ENCODE measurements at places on chromosomes 16 and 17. TPM values are rescaled to one million over a fixed set of nuclear protein-coding genes. Genes with fewer than 3 reads are reported as not detected.

- H3K4me1 ChIP-seq, result no peaks in the 10 kb centered on the region
- no peaks in the 10 kb centered on the region for H3K27me3 ChIP-seq
- no peak overlapping the region for H3K4me3 ChIP-seq
- no peaks in the 10 kb centered on the region for H3K36me3 ChIP-seq
- DNase-seq, result no peak
These were observed 327.1 kb downstream of the SNX29 start for GRCh38 chr16:12303653-12304052.

- no peak overlapping the region for H3K4me3 ChIP-seq
- 0 out of 2 replicates have a peak, but pooled peaks cover 3% of the 10 kb centered on the region for H3K36me3 ChIP-seq
- no peak overlapping the region for H3K27ac ChIP-seq
- H3K27me3 ChIP-seq, result no peaks in the 10 kb centered on the region
- no peak for DNase-seq
- H3K4me1 ChIP-seq, result no peaks in the 10 kb centered on the region
These were observed 465.0 kb upstream of the MAF start for GRCh38 chr16:80065541-80065940.

- H3K4me1 ChIP-seq, result no peaks in the 10 kb centered on the region
- DNase-seq, result no peak
- H3K4me3 ChIP-seq, result no peak overlapping the region
- peaks cover 7% of the 10 kb centered on the region for H3K36me3 ChIP-seq
- no peaks in the 10 kb centered on the region for H3K27me3 ChIP-seq
These were observed 174.7 kb downstream of the KATNIP start for GRCh38 chr16:27724482-27725235.

Gene ABCC12
- not detected for total RNA-seq

- DNase-seq, result no peak
- H3K27ac ChIP-seq, result no peak overlapping the region
- peaks cover 18% of the 10 kb centered on the region for H3K36me3 ChIP-seq
- no peaks in the 10 kb centered on the region for H3K4me1 ChIP-seq
- H3K4me3 ChIP-seq, result no peak overlapping the region
These were observed 7.4 kb upstream of the COX10 start for GRCh38 chr17:14061666-14062560.

DNA sequence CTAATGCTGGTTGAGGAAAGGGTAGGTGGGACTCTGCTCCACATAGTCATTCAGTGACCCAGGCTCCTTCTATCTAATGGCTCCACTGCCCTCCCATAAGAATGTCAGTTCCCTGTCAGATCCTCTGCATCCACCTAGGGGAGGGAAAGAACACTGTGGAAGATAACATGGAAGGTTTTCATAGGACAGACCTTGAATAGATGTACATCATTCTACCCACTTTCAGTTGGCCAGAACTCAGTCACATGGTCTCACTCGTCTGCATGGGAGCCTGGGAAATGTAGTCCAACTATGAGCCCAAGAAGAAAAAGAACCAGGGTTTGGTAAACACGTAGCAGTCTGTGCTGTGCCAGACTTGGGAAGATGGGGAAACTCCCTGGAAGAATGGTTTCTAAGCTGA is 27.1 kb upstream of the SCNN1B start:
- H3K4me1 ChIP-seq, result no peaks in the 10 kb centered on the region
- H3K4me3 ChIP-seq, result no peak overlapping the region
- H3K36me3 ChIP-seq, result no peaks in the 10 kb centered on the region
- no peaks in the 10 kb centered on the region for H3K27me3 ChIP-seq
- peak; percentile 48 for DNase-seq

- H3K27ac ChIP-seq, result no peak overlapping the region
- no peak overlapping the region for H3K4me3 ChIP-seq
- no peaks in the 10 kb centered on the region for H3K4me1 ChIP-seq
- H3K27me3 ChIP-seq, result no peaks in the 10 kb centered on the region
- no peak for DNase-seq
These were observed 25.2 kb downstream of the CNGB1 start for GRCh38 chr16:57945740-57946138.

Gene WIPI1
- 12.0 TPM for total RNA-seq

DNA sequence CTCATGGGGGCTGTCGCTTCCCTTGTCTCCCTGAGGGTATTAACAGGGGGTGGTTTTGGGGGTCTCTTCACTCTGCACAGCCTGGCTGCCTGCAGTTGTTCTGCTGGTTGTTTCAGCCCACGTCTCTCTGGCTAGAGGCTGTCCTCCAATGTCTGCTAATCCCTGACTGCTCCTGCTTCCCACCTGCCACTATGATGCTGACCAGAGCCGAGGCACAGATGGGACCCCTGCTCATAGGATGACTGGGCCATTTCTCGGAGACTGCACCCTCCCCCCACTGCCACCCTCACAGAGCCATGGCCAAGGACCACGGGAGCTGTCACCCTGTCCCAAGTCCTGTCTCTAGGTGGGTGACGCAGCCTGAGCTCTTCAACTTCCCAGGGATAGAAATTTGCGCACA is 1.6 kb upstream of the ACSF3 start:
- peak overlapping the region; percentile 37 for H3K4me3 ChIP-seq
- H3K27ac ChIP-seq, result no peak overlapping the region

- H3K27ac ChIP-seq, result no peak overlapping the region
- no peak overlapping the region for H3K4me3 ChIP-seq
- H3K27me3 ChIP-seq, result no peaks in the 10 kb centered on the region
- peaks cover 8% of the 10 kb centered on the region for H3K36me3 ChIP-seq
These were observed 153.4 kb downstream of the SDK2 start for GRCh38 chr17:73490851-73491250.

DNA sequence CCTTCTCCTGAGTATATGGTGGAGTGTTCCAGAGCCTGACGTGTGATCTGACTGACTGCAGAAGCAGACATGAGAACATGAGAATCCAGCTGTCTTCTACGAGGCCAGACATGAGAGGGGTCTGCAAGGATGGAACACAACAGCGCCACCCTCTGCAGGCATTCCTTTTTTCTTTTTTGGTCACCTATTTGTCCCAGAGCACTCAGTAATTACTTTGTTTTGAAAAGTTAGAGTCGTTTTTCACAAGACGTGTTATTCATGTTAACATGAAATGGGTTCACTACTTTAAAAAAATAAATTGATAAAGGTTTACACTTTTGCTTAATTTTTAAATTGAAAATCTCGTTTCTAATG is 43.8 kb upstream of the ATP2A3 start:
- H3K4me1 ChIP-seq, result no peaks in the 10 kb centered on the region
- no peak overlapping the region for H3K27ac ChIP-seq
- H3K4me3 ChIP-seq, result no peak overlapping the region
- DNase-seq, result no peak

Gene P2RX5
- 4.7 TPM for total RNA-seq

Gene FBF1
- 9.7 TPM for total RNA-seq

Gene GAS2L2
- total RNA-seq, result not detected

- peak; percentile 89 for DNase-seq
- H3K36me3 ChIP-seq, result no peaks in the 10 kb centered on the region
- peaks cover 25% of the 10 kb centered on the region for H3K27me3 ChIP-seq
- peak overlapping the region; percentile 84 for H3K4me3 ChIP-seq
- no peaks in the 10 kb centered on the region for H3K4me1 ChIP-seq
These were observed 749 bp downstream of the GRIN2A start for GRCh38 chr16:10181196-10182162.

GRCh38 chr17:33383488-33384023 is 90.5 kb upstream of the ASIC2 start:
- no peak overlapping the region for H3K4me3 ChIP-seq
- H3K4me1 ChIP-seq, result peaks cover 6% of the 10 kb centered on the region
- no peak overlapping the region for H3K27ac ChIP-seq
- DNase-seq, result no peak
- no peaks in the 10 kb centered on the region for H3K36me3 ChIP-seq
- H3K27me3 ChIP-seq, result no peaks in the 10 kb centered on the region

DNA sequence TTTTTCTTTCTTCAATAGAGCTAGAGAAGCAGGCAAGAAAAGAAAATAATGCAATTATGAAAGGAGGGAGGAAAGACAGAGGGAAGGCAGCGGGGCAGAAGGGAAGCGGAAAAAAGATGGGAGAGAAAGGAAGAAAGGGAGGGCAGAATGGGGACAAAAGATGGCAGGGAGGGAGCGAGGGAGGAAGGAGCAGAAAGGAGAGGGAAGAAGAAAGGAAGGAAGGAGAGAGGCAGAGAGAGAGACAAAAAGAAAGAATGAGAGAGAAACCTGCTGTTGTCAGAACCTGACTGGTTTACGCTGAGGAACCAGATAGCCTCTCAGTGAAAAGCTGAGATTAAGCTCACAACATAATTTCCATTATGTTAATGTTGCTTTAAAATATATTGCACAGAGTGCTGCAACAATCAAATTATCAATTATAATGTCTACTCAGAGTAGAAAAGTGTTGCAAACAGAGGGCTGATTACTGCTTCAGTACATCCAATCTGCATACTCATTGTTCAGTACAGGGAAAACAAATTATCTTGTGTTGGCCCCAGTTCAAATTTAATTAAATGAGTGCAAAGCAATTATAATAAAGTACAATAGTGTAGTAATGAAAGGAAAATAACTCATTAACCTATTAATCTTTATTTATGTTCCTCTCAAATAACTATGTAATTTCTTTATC is 32.0 kb upstream of the TOX3 start:
- no peaks in the 10 kb centered on the region for H3K27me3 ChIP-seq
- no peak for DNase-seq
- H3K27ac ChIP-seq, result no peak overlapping the region
- no peaks in the 10 kb centered on the region for H3K36me3 ChIP-seq

- no peaks in the 10 kb centered on the region for H3K4me1 ChIP-seq
- H3K27me3 ChIP-seq, result peaks cover under 1% of the 10 kb centered on the region
These were observed 104.7 kb downstream of the MRM1 start for GRCh38 chr17:36705874-36706731.

DNA sequence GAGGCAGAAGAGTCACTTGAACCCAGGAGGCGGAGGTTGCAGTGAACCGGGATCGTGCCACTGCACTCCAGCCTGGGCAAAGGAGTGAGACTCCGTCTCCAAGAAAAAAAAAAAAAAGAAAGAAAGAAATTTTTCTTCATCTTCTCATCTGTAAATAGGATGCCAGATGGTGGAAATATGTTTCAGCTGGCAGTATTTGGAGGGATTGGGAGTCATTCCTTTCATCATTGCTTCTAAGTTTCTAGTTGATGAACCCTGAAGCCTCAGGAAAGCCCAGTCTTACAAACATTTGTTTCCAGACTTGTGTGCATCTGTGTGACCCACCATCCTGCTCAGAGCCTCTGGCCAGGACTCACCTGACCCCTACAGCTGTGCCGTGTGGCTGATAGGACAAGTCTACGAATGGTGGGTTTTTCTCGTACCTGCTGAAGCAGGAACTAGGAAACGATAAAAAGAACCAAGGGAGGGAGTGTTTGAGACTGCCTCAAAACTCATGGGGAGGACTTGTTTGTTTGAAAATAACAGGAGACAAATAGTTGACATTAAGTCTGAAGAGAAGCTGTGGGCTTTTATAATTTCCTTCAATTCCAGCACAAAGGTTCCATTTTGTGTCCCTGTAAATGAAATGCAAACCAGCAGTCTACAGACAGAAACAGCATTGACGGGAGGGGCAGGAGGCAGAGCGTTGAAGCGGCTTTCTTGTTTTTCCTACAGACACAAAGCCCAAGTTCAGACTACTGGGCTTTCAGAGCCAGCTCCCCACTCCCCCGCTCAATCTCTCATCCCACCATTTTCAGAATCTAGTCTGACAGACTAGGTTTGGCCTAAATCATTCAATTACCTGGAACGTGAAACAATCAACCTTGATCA is 24.9 kb downstream of the CDRT4 start:
- H3K36me3 ChIP-seq, result peaks cover 7% of the 10 kb centered on the region
- H3K27ac ChIP-seq, result no peak overlapping the region

Gene NPIPB6
- total RNA-seq, result 2.0 TPM

Gene PYY
- 1.7 TPM for total RNA-seq

- H3K27me3 ChIP-seq, result no peaks in the 10 kb centered on the region
- no peak overlapping the region for H3K27ac ChIP-seq
- H3K4me1 ChIP-seq, result no peaks in the 10 kb centered on the region
These were observed 383.0 kb downstream of the MAF start for GRCh38 chr16:79217375-79218011.

Gene FBXW10B
- total RNA-seq, result not detected

- peak overlapping the region; percentile 71 for H3K4me3 ChIP-seq
- no peak for DNase-seq
- H3K4me1 ChIP-seq, result peaks cover 3% of the 10 kb centered on the region
These were observed 1.5 kb upstream of the SHISA6 start for GRCh38 chr17:11239379-11239970.

Gene IL34
- 4.4 TPM for total RNA-seq

- DNase-seq, result no peak
- H3K4me1 ChIP-seq, result no peaks in the 10 kb centered on the region
- H3K27ac ChIP-seq, result no peak overlapping the region
- no peaks in the 10 kb centered on the region for H3K36me3 ChIP-seq
These were observed 21.6 kb upstream of the CDH1 start for GRCh38 chr16:68715471-68715870.

Gene ATAD5
- total RNA-seq, result 24.6 TPM

Gene PRR35
- total RNA-seq, result 0.33 TPM

DNA sequence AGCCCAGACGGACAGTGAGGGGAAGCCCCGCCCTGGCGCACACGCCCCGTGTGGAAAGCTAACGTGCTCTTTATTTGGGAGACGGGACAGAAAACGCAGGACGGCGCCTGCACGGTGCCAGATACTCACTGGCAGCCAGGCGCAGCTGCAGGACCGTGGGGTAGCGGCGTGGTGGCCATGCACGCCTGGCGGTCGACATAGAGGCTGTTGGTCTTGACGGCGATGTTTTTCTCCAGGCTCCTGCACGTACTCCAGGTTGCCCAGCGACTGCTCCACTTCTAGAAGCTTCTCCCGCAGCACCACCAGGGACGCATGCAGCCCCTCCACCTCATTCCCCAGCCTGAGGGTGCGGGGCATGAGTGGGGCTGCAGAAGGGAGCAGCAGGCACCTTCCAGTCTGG is 5.1 kb upstream of the C1QTNF8 start:
- no peaks in the 10 kb centered on the region for H3K4me1 ChIP-seq
- H3K36me3 ChIP-seq, result no peaks in the 10 kb centered on the region
- H3K27ac ChIP-seq, result no peak overlapping the region
- no peaks in the 10 kb centered on the region for H3K27me3 ChIP-seq
- H3K4me3 ChIP-seq, result no peak overlapping the region
- no peak for DNase-seq

Gene NPIPB4
- 161 TPM for total RNA-seq

GRCh38 chr17:70493277-70493874 is 324.0 kb downstream of the KCNJ2 start:
- H3K27me3 ChIP-seq, result no peaks in the 10 kb centered on the region
- H3K36me3 ChIP-seq, result no peaks in the 10 kb centered on the region
- H3K27ac ChIP-seq, result no peak overlapping the region

- H3K4me1 ChIP-seq, result peaks cover 3% of the 10 kb centered on the region
- no peaks in the 10 kb centered on the region for H3K27me3 ChIP-seq
- no peak for DNase-seq
- H3K27ac ChIP-seq, result no peak overlapping the region
- no peaks in the 10 kb centered on the region for H3K36me3 ChIP-seq
- no peak overlapping the region for H3K4me3 ChIP-seq
These were observed 5.7 kb upstream of the ZNF469 start for GRCh38 chr16:88376835-88377726.

Gene IRX5
- total RNA-seq, result 0.59 TPM
